ENCODE measurements at places on chromosomes 1 and 21. TPM values are rescaled to one million over a fixed set of nuclear protein-coding genes. Genes with fewer than 3 reads are reported as not detected.

KRTAP19-4 gene
- total RNA-seq, result not detected

TRAF3IP3 gene
- not detected for total RNA-seq

SH2D2A gene
- total RNA-seq, result 3.7 TPM

PPFIA4 gene
- total RNA-seq, result 0.43 TPM

ZBTB18 gene
- total RNA-seq, result 4.1 TPM

SPRR2E gene
- total RNA-seq, result not detected

SNX27 gene
- total RNA-seq, result 7.4 TPM

AQP10 gene
- total RNA-seq, result not detected

UBXN10 gene
- total RNA-seq, result not detected

NFASC gene
- total RNA-seq, result 1.1 TPM

CD52 gene
- total RNA-seq, result not detected

KRTAP19-3 gene
- not detected for total RNA-seq

ALPL gene
- 0.47 TPM for total RNA-seq

SV2A gene
- total RNA-seq, result 0.09 TPM

EFNA3 gene
- total RNA-seq, result 11.6 TPM

MYOC gene
- not detected for total RNA-seq

DCST2 gene
- total RNA-seq, result 0.38 TPM

NHLH1 gene
- 0.76 TPM for total RNA-seq

GUCA2B gene
- total RNA-seq, result not detected

SLC5A3 gene
- total RNA-seq, result 2.6 TPM

DPT gene
- not detected for total RNA-seq

SPRR1B gene
- total RNA-seq, result not detected

OVAAL gene
- total RNA-seq, result 0.10 TPM

CXADR gene
- total RNA-seq, result 7.4 TPM

LRRC7 gene
- not detected for total RNA-seq

CDA gene
- total RNA-seq, result 32.9 TPM

LMX1A gene
- total RNA-seq, result not detected

CFAP141 gene
- not detected for total RNA-seq

OPTC gene
- not detected for total RNA-seq

HES4 gene
- 50.2 TPM for total RNA-seq

GJA9 gene
- total RNA-seq, result not detected

NES gene
- 1.1 TPM for total RNA-seq

FAM110D gene
- 0.06 TPM for total RNA-seq

SH2D5 gene
- total RNA-seq, result 16.5 TPM

C1orf167 gene
- total RNA-seq, result not detected

SLC35F3 gene
- 5.3 TPM for total RNA-seq

CLCA4 gene
- not detected for total RNA-seq

KRTAP10-4 gene
- not detected for total RNA-seq

ARF1 gene
- 404 TPM for total RNA-seq

TNNI3K gene
- not detected for total RNA-seq

AVPR1B gene
- not detected for total RNA-seq

FAM78B gene
- 0.24 TPM for total RNA-seq

BEND5 gene
- total RNA-seq, result not detected

GPR89B gene
- total RNA-seq, result 3.9 TPM

SYT2 gene
- 0.68 TPM for total RNA-seq

KRTAP10-12 gene
- not detected for total RNA-seq

PHLDA3 gene
- total RNA-seq, result 141 TPM

OPRD1 gene
- not detected for total RNA-seq

CENPS gene
- total RNA-seq, result 30.3 TPM

IL19 gene
- not detected for total RNA-seq

PPM1J gene
- total RNA-seq, result 1.2 TPM

APCS gene
- not detected for total RNA-seq

NCF2 gene
- 1.1 TPM for total RNA-seq

Measured in A549 treated with Hydrocortisone at 1 μM for 4 hours (cell line).